Hematopoietic multipotent progenitor cell treated with erythropoietin and hydrocortisone succinate and interleukin-3 and kit ligand, for 17 days (in vitro differentiated cells): ENCODE measurements at places on chromosomes 1 and 21.

- DNase-seq = no peak
Observed at GRCh38 chr1:163836481-163836880, 514.7 kb downstream of the NUF2 start.

DNA sequence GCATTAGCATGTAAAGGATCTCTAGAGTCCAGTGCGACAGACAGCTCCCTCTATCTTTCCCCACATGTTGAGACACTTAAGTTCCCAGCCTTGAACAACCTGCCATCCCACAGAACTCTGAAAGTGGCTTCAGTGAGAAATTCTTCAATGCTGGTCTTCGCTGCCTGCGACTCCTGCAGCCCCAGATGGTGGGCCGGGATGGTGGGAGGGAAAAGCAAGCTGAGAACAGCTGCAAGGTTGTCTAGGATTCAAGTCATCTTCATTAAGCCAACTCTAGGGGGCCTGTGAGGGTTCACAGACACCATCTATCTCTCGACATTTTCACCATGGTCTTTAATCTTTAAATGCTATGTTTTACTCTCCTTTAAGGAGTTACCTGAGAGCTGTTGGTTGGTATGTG, 185.5 kb upstream of the C1orf174 start:
- no peak for DNase-seq

DNA sequence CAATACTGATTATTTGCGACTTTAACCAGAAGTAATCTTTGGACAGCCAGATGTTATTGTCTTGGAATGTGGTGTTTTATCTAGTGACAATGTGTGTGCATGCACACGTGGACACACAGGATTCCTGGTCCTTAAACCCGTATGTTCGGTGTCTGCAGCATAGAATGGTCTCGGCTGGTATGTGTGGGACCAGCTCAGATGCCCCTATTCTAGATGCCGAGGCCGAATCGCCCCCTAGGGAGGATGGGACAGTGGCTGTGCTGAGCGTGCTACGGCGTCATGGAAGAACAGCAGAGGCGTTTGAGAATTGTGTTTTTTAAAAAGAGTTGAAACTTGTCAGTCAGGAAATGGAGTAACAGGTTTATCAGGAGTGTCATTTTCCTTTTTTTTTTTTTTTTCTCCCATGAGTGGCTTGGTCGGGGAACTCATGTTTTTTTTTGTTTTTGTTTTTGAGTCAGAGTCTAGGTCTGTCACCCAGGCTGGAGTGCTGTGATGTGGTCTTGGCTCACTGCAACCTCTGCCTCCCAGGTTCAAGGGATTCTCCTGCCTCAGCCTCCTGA, 30.1 kb downstream of the SKI start:
- no peak for DNase-seq

GRCh38 chr1:62281922-62282555, 37.2 kb downstream of the KANK4 start:
- no peak for DNase-seq

GRCh38 chr1:151512801-151513625, 1.8 kb downstream of the CGN start:
- no peak for DNase-seq
